ENCODE measurements at places on chromosomes 3 and 15.

DNA sequence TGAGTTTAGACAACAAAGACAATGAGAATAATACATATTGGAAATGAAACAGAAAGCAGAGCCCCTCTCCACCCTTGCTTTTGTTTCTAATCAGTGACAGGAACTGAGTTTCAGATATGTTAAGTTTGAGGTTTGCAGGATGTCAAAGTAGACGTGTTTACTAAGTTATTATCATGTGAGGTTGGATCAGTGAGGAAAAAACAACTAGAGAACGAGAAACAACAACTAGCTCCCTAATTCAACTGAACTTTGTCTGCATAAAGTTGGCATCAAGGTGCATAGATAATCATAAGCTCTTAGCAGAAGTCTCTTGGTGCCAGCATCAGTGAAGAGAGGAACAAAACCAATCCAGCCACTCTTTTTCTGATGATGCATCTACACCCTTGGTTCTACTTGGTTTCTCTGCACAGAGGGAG, 491.1 kb upstream of the NR2F2 start:
- DNase-seq = no peak

DNA sequence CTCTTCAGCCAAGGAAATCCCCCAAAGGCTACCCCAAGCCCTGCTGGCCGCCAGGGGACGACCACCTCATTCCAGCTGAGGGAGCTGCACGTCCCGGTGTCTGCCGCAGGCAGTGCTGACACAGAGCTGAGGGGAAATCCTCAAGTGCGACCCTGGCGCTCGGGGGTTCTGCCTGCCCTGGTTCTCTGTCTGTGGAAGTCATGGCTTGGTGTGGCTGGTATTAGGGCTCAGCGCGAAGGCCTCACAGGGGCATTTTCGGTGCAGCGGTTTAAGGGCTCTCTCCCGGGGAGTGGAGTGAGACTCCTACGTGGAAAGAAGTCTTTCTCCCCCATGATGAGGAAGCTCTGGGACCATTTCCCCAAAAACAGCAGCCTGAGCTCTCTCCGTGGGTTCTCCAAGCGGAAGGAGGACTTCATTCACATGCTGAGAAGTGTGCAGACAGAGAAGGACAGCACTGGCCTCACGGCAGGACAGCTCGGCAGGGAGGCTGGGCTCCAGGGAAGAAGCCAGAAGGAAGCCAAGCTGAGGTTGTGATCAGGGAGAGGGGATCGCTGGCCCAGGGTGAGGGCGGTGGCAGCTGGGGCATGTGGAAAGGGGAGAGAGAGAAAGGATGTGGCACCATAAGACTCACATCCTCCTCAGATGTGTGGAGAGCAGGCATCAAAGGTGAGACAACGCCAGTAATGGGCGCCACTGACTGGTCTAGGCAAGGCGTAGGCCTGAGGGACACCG, 48.6 kb downstream of the KLF15 start:
- DNase-seq = no peak

- no peak for DNase-seq
These were observed 28.2 kb downstream of the CLDN1 start for GRCh38 chr3:190294030-190294429.

DNA sequence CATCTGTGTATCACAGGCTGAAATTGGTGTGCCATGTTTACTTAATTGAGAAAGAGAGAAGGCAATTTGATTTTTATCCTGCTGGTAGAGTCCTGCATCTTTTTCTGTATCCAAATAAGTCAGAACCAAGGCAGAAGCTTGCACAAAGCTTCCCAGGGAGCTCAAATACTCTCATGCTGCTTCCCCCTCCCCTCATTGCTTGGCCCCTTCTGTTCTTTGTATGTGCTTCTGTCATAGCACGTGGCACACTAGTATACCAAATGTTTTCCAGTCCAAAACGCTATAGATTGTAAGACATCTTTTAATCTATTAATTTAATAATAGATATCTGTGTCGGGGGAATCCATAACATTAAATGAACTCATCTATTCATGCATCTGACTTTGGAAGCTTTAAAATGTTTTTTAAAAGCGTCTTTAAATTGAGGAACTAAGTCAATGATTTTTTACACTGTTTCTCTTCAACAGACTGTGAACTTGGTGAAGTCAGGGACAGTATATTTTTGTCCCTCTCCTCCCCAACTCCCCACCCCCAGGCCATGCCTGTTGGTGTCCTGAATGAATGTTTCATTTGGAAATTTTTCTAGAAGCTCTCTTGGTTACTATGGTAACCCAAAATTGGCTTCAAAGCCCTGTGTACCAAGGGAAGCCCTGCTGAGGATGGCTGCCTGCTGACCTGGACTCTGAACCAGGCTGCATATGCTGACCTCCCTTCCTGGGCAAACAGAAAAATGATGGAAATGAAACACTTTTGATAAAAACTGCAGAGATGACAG, 26.2 kb upstream of the SLC35G2 start:
- DNase-seq = no peak

GRCh38 chr15:89647191-89647851, 7.9 kb downstream of the KIF7 start:
- DNase-seq = no peak

GRCh38 chr15:71121442-71121841, 6.2 kb downstream of the THSD4 start:
- no peak for DNase-seq
